AG04449 (cell line): ENCODE measurements at places on chromosomes 7 and 10.

DNA sequence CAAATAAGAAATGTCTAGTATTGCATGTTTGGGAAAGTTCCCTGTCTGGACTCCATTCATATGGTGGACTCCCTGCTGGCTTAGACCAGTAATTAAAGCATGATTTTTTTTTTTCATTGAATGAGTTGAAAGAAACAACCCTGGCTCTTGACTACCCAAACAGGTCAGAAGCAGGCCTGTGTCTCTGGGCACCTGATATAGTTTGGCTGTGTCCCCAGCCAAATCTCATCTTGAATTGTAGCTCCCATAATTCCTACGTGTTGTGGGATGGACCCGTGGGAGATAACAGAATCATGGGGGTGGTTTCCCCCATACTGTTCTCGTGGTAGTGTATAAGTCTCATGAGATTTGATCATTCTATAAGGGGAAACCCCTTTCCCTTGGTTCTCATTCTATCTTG is 206.2 kb downstream of the TMEM178B start:
- no peak for DNase-seq

- no peak for DNase-seq
These were observed 146.8 kb downstream of the CALN1 start for GRCh38 chr7:72265071-72265904.

GRCh38 chr10:110912374-110912773 is 6.6 kb downstream of the BBIP1 start:
- peak; percentile 70 for DNase-seq

GRCh38 chr7:100444311-100445278 is 8.3 kb upstream of the PPP1R35 start:
- DNase-seq, result no peak

- no peak for DNase-seq
These were observed 307.8 kb upstream of the POM121L12 start for GRCh38 chr7:52727632-52728031.

- no peak for DNase-seq
These were observed 33.3 kb upstream of the NMT2 start for GRCh38 chr10:15201589-15202300.
